ENCODE measurements at places on chromosomes 7 and 10. TPM values are rescaled to one million over a fixed set of nuclear protein-coding genes. Genes with fewer than 3 reads are reported as not detected.
A peak's percentile ranks its signal among the peaks of the same experiment; 100 is the strongest.

DNA sequence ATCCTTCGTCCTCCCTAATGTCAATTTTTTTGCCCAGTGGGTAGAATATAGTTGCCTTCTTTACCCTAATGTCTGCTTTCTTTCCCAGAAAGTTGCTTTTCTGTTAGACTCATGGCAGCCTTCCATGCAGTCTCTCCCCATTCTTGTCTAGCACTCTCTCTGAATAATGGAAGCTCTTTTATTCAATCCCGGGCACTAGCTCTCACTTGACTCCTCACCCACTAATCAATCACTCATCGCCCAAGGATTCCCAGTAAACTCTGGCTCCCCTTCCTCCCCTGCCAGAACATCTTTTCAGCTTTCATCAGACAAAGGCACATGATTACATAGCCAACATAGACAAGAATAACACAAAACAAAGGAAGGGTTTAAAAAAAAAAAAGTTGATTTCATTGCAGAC, 100.2 kb upstream of the RELN start:
- no peak for ATAC-seq

DNA sequence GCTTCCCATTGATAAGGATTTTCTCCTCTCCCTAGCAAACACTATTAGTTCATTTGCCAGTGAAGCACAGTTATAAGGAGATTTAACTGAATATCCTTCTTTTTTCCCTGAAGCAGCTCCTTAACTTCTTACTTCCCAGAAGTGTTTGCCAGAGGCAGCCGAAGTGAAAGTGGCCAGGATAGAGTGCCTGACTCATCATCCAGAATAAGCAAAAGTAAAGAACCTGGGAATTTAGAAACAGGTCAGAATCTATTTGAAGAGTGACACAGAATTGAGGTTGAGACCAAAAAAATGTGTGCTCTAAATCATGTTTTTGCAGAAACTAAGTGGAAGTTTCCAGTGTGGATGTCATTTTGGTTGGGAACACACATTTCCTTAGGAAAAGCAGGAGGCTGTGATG, 249.6 kb upstream of the VWC2 start:
- no peak for ATAC-seq

The AOAH gene
- total RNA-seq, result 7.6 TPM

GRCh38 chr10:73398024-73398423, 15.8 kb downstream of the ANXA7 start:
- ATAC-seq, result no peak

GRCh38 chr7:71424166-71425035, 292.5 kb downstream of the GALNT17 start:
- peak; percentile 50 for ATAC-seq

- no peak for ATAC-seq
Observed at GRCh38 chr7:641269-641671, 85.2 kb upstream of the DNAAF5 start.

DNA sequence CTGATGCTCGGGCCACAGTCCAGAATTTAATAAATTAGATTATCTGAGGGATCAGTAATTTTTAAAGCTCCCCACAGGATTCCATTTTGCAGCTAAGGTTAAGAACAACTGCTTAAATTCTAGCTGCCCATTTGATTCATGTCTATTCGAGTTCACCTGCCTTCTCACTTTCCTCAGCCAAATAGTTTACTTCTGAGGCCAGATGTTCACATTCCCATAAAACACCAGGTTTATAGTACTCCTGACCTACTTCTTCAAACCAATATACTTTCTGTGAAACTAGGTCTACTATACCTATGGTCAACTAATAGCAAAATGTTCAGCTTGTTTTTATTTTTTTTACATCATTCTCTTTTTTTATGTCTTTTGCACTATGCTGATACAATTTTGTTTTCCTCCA, 86.3 kb downstream of the GPR158 start:
- ATAC-seq, result no peak

DNA sequence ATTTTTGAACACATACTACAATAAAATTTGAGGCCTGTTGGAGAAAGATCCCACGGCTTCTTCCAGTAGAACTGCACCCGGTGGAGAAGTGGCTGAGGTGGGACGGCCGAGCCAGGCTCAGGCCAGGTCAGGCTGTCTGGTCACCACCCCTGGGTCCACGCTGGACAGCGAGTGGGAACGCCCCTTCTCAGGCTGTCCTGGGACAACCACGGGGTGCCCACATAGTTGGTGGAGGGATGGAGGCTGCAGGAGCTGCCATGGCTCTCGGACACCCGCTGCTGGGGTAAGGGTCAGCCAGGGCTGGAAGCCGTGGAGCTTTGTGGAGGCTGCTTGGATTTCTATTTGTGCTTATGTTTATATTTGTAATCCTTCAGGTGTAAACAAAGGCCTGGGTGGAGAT, 206.5 kb downstream of the DNAJB6 start:
- ATAC-seq, result no peak

The CCL26 gene
- 0.58 TPM for total RNA-seq

The ASB10 gene
- not detected for total RNA-seq

DNA sequence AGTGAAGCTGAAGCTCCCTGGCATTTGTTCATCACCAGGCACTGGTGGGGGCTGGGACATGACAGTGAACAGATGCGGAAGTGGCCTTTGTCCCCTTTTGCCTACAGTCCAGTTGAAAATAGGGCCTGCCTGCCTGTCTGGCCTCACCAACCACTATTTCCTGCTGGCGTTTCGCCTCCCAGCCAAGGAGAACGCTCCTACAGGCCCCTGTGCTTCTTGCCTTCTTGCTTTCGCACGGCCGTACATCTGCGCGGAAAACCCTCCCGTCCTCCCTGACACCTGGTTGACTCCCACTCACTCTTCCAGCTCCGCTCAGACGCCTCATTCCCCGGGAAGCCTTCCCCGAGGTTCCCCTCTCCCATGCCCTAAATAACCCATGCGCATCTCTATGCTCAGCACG, 317.3 kb downstream of the PRPF18 start:
- no peak for ATAC-seq
